Right renal pelvis (tissue), 4 donors: ENCODE measurements at places on chromosomes 4 and X. TPM values are rescaled to one million over a fixed set of nuclear protein-coding genes. Genes with fewer than 3 reads are reported as not detected.

PDLIM5 gene
- 61.4 TPM for polyA plus RNA-seq

C4orf36 gene
- 1.4 TPM for polyA plus RNA-seq

ZNF518B gene
- polyA plus RNA-seq: 34.5 TPM

MAGEA1 gene
- not detected for polyA plus RNA-seq

AMOT gene
- 70.9 TPM for polyA plus RNA-seq

S100G gene
- polyA plus RNA-seq: not detected

CTAG1A gene
- not detected for polyA plus RNA-seq

TMEM144 gene
- polyA plus RNA-seq: 5.3 TPM

GAGE12J gene
- not detected for polyA plus RNA-seq

MTMR1 gene
- polyA plus RNA-seq: 26.0 TPM

RHOXF1 gene
- polyA plus RNA-seq: 2.3 TPM

TMPRSS11F gene
- not detected for polyA plus RNA-seq

SMPX gene
- polyA plus RNA-seq: 0.25 TPM

FDCSP gene
- 1.0 TPM for polyA plus RNA-seq

CACNA1F gene
- polyA plus RNA-seq: 0.08 TPM

IL21 gene
- not detected for polyA plus RNA-seq

CCDC120 gene
- polyA plus RNA-seq: 10.2 TPM

GUCY1B1 gene
- 65.7 TPM for polyA plus RNA-seq

PPARGC1A gene
- polyA plus RNA-seq: 35.0 TPM

ZNF185 gene
- polyA plus RNA-seq: 48.3 TPM

KLHL5 gene
- polyA plus RNA-seq: 37.8 TPM

TSPAN5 gene
- polyA plus RNA-seq: 28.9 TPM

CLCN4 gene
- polyA plus RNA-seq: 4.5 TPM

ADAM29 gene
- polyA plus RNA-seq: not detected

TEX13C gene
- polyA plus RNA-seq: 0.01 TPM
